AML-193 (cell line): ENCODE measurements at places on chromosomes 6 and 20.
A peak's percentile ranks its signal among the peaks of the same experiment; 100 is the strongest.

DNA sequence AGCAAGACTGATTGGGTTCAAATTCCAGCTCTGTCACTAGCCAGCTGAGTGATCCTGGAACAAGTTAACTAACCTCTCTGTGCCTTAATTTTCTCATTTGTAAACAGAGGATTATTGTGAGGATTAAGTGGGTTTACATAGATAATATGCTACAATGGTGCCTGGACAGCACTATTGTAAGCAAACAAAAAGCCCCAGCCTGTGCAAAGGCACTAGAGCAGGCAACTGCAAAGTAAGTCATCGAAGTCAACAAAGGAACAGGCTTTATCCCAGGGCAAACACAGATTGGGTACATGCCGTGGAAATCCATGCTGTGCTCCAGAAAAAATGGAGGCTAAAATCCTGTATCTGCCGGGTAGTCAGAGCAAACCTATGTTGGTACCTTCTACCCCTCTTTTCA lies 43.2 kb upstream of the CTNNBL1 start:
- no peak for DNase-seq

GRCh38 chr6:106533054-106533453 lies 96.2 kb downstream of the RTN4IP1 start:
- DNase-seq: peak; percentile 48

- peak; percentile 59 for DNase-seq
Measured at GRCh38 chr6:111871725-111872400, 1.4 kb downstream of the FYN start.

DNA sequence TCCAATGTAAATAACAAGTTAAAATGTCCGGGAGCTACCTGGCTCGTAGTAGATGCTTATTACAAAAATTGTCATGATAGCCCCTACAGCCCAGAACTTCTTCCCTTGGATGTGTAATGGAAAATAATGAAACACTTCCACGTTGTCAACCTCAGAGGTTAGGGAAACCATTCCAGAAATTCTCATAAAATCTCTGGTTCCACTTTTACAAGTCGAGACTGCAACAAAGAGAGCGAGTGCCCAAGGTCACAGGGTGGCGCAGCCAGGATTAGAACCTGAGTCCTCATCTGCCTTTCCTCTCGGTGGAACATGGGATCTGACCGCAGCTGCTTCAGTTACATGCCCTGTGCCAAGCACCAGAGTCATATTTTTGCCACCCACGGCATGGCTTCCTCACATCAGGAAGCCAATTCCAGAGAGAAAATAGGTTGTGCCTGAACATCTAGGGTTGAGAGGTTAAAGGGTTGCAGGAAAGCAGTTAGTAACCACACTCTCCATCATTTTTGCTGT lies 157.6 kb downstream of the SOBP start:
- no peak for DNase-seq

GRCh38 chr20:49724408-49725223 lies 10.9 kb upstream of the B4GALT5 start:
- DNase-seq: peak; percentile 54

DNA sequence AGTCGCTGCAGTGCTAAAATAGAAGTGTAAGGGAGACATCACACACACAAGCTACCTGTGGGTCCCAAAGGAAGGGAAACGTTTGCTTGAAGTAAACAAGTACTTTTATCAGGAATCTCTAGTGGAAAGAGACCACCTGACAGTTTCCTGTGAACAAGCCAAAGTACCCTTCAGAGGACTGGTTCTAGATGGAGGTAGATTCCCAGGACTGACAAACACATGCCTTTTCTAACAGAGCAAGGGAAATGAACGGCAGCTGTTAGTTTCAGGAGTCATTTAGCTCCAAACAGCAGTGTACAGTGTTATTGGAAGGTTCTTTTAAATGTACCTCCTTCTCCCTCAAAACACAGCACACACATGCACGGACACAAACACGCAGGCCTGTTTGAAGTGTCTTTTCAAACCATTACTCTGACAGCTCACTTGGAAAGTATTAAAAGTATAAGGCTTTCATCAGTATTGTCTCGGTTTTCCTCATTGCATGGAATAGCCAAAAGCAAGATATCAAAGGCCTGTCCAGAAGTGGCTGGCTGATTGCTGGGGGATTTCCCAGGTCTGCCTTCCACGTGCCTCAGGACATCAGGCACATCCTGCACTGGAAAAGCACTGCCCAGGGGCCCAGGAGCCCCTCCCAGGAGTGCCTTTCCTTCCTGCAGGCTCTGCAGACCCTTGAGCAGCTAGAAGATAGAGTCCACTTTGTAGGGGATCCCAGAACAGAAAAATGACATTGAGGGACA lies 393.2 kb upstream of the SOX4 start:
- no peak for DNase-seq

GRCh38 chr20:48622421-48622820 lies 205.4 kb downstream of the PREX1 start:
- no peak for DNase-seq

DNA sequence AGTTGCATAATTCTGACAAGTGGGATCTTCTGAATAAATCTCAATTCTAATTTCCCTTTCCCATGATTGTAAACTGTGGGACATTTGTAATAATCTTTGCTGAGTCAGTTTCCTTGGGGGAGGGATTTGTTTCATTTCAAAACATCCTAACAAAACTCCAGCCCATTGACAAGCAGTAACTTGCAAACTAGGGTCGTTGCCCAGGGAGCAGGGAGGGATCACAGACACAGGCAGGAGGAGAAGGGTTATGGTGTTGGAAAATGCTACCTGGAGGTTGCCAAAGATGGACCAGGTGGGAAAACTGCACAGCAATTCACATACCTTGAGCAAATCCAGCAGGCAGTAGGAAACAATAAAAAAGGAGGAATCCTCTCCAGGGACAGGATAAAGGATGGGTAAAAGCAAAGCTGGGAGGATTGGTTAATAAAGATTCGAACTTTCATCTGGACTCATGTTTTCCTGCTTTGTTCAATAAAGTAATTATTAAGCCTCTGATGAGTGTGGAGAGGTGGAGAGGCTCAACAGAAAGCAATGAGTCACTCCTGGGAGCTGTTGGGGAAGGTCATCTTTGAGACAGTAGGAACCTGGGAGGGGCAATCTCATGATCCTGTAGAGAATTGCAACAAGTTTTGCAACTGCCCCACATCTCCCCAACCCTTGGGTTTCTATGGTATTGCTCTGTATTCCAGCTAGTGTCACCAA lies 87.3 kb upstream of the AKIRIN2 start:
- DNase-seq: peak; percentile 96

DNA sequence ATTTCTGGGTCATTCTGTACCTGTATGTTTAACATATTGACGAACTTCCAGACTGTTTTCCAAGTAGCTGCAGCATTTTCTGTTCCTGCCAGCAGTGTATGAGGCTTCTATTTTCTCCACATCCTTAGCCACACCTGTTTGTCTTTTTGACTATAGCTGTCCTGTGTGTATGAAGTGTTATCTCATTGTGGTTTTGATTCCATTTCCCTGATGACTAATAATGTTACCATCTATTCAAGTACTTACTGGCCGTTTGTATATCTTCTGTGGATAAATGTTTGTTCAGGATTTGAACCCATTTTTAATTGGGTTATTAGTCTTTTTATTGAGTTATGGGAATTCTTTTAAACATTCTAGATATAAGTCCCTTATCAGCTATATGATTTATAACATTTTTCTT lies 95.2 kb downstream of the JAG1 start:
- DNase-seq: no peak

DNA sequence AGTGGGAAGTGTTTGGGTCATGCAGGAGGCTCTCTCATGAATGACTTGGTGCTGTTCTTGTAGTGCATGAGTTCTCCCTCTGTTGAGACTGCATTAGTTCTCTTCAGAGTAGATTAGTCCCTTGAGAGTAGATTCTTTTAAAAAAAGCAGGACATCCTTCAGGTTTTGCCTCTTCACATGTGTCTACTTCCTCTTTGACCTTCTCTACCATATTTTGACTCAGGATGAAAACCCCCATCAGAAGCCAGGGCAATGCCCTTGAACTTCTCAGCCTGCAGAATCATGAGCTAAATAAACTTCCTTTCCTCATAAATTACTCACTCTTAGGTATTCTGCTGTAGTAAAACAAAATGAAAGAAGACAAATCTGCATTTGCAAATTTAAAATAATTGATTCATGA lies 170.3 kb downstream of the CD109 start:
- no peak for DNase-seq

DNA sequence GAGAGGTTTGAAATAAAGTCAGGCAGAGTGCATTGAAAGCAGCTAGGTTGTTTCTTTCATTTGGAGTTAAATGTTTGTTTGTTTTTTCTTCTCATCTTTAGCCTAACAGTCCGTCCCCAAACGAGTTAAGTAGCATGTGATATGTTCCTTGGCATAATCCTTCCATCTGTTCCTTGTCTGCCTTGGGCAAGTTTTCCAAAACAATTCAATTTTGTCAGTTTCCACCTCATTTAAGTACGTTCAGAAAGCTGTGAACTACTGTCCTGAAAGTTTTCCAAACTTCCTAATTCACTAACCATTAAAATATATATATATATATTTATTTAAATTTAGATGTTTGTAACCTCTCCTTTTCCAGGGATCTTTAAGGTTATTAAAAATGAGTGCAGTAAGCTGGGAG lies 61.8 kb upstream of the HDAC2 start:
- DNase-seq: no peak

DNA sequence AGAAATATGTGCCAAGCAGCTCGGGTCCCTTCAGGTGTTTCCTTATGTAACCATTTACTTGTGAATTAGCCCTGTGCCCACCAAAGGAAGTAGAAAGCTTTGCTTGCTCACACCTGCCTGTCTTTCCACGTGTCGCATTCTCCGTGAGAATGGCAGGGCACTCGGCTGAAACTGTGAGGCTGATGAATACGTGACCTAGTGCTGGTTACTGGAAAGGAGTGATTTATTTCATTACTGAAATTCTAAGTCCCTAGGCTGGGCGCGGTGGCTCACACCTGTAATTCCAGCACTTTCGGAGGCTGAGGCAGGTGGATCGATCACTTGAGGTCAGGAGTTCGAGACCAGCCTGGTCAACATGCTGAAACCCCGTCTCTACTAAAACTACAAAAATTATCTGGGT lies 45.9 kb upstream of the TULP1 start:
- no peak for DNase-seq

DNA sequence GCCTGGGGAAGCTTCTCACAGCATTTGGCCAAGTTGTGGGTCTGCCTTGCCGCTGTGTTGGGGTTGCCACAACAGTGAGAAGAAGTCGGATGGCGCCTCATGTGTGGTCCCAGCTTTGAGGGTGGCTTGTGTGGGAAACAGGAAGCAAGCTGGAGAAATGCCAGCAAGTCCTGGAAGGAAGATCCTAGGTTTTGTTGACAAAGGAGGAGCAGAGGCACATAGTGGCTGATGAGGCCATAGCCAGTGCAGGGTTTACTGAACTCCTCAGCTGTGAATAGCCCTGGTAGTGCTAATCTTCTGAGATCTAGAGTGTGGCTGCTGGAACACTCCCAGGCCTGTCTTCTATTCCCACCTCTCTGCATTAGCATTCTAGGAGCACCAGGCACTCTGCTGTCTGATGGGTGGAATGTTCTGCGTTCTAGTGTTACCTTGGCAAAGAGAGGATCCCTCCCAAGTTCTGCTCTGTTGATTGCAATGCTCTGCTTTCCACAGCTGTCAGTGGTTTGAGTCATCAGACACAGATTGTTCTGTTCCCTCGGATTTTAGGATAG lies 25.2 kb downstream of the SNPH start:
- no peak for DNase-seq

DNA sequence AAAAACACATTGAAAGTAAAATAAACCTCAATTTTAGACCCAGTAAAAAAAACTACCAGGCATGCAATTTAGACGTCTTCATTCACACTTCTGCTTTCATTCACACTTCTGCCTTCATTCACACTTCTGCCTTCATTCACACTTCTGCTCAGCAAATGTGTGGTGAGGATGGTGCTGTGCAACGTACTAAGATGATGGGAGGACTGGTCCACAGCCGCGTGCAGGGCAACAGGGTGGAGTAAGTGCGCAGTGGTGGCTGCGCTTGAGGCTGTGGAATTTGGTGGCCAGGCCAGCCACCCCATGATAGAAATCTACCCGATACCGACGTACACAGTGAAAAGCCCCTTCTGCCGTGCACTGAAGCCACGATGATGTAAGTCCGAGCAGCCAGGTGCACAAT lies 114.3 kb upstream of the CD93 start:
- no peak for DNase-seq

GRCh38 chr20:879626-880025 lies 36.5 kb downstream of the ANGPT4 start:
- no peak for DNase-seq

DNA sequence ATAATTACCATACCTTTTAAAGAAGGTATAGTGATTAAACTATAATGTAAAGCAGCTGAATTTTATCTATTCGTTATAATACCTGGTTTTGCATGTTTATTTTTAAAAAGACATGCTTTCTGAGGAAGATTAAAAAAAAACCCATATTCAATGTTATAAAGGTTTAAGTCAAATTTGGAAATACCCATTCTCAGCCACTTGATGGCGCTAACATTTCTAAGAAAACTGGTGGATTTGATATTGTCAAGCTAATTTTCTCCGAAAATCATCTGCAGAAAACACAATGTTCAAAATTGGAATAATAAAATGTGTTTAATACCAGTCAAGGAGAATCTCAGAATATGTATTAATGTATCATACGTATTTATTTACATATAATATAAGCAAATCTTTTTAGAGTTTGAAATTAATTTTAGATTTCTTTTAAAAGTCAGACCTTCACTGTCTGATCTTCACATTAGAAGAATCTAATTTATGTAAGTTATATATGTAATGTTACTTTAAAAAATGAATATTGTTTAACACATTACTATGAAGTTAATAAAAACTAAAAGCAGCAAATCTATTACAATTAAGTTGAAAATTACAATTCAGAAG lies 35.0 kb downstream of the SHPRH start:
- peak; percentile 64 for DNase-seq

GRCh38 chr20:6884114-6884513 lies 116.6 kb downstream of the BMP2 start:
- no peak for DNase-seq

DNA sequence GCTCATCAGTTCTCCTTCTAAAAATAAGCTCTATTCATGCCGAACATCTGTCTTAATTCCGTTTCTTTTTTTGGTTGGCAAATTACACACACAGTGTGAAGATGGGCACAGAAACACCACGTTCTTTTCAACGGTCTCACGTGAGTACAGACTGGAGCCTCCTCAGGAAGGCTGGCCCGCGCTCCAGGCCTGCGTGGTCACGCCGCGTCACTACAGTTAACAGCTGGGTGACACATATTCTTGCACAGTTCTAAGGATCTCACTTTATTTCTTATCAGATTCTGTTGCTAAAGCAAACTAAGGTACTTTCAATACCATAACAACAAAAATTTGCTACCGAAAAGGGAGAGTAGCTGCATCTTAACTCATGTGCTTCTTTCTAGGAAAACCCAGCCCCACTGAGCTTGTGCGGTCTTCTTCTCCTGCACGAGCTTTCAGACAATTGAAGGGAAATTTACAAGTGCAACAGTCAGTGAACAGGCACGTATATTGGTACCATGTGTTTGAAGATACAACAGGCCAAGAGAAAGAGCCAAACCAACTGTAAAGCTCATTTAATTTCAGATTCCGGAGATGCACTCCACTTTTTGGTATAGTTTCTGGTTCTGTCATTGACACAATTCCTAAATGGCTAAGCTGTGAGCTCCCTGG lies 55.6 kb upstream of the MPC1 start:
- no peak for DNase-seq

GRCh38 chr20:38927902-38928578 lies 1.8 kb downstream of the FAM83D start:
- DNase-seq: no peak
